ENCODE measurements at places on chromosomes 2 and 18. TPM values are rescaled to one million over a fixed set of nuclear protein-coding genes. Genes with fewer than 3 reads are reported as not detected.

DNA sequence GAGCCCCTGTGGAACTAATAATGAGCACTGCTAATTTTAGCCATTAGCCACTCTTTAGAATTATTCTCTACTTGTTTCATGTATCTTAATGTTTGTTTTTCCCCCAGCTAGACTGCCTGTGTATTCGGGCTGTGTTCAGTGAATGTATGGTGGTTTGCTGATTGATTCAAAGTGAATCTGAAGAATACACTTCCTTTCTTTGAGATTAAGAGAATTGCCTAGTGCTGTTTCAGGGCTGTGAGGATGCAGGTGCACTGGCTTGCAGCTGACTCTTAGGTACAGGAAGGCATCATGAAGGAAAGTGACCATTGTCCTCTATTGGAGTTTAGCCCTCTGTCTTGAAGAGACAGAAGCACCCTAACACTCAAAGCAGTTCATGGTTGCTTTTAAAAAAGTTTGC lies 138.7 kb downstream of the CERS6 start:
- DNase-seq: no peak

DNA sequence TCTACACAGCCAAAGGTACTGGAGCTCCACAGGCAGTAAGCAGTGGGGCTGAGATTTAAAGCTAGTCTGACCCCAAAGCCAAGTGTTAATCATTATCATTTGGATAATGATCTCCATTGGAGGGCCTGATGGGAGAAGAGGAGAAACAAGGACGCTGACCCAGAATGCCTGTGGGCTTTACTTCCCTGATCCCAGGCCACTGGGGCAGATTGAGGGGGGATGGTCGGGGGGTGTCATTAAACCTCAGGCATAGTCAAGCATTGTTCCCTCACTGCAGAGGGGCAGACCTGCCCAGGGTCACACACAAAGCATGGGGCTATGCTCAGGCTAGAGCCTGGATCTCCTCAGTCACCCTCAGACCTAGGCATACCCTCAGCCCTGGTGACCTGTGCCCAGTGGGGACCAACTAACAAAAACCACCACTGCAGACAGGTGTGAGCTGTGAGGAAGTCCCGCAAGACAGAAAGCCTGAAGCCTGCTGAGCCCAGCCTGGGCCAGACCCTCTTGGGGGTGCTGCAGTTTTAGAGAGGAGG lies 53.4 kb downstream of the SDC1 start:
- DNase-seq: no peak

- DNase-seq: no peak
These were observed 208.1 kb downstream of the NCKAP5 start for GRCh38 chr2:133360190-133360589.

DNA sequence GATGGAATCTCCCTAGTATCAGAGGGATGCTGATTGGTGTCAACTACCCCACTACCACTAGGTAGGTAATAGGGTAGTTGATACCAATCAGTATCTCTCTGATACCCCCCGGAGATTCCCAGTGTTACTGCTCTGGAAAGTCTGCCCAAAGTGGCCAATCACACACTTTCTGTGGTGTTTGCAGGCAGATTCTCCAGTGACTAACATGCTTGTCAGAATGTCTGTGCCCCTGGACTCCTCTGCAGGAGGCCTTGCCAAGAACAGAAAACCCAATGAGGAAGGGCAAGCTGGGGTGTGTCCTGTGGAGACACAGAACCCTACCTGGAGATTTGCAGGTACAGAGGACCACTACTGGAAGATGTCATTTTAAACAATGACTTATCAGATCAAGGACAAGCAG lies 135.1 kb downstream of the RIT2 start:
- DNase-seq: no peak

DNA sequence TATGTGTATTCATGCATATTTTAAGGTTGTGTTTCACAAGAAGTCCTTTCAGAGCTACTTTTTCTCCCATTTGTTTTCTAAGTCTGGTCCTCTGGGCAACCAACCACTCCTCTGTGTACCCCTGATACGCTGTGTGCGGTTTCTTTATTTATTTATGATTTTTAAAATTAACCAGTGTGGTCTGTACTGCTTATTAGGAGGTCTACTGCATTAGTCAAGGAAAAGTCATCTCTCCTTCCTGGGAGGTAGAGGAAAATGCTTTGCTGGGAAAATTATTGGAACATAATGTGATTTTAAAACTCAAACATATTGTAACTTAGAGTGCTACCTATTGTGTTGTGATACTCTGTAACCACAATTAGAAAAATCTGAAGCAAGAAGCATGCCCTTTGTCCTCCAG lies 1404.3 kb downstream of the SUCLG1 start:
- no peak for DNase-seq

Gene PLB1
- total RNA-seq: 2.4 TPM

DNA sequence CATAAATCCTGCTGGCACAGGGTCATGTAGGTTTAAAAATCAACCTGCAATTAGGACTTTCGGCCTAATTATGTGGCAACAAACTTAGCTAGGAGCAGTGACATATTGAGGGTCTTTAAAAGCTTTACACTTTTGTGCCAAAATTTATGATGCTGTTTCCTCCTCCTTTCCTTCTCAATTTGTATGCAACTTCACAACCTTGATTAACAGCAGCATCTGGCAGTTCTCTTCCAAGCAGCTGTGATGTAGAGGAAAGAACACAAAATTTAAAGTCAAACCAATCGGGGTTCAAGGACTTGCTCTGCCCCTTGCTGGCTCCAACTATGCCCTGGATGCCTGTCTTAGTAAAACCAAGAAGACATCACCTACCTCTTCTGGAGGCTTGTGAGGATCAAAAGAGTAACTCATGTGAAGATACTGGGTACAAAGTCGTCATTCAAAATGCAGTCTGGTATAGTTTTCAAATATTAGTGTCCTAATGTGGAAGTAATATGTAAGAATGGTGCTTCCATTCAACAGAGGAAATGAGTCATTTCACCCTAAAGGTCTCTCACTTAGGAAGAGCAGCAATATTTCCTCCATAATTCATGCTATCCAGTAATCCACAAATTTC lies 94.7 kb downstream of the ANKRD44 start:
- DNase-seq: no peak

Gene UPP2
- not detected for total RNA-seq

- no peak for DNase-seq
These were observed 1.7 kb downstream of the MFF start for GRCh38 chr2:227326783-227327182.

DNA sequence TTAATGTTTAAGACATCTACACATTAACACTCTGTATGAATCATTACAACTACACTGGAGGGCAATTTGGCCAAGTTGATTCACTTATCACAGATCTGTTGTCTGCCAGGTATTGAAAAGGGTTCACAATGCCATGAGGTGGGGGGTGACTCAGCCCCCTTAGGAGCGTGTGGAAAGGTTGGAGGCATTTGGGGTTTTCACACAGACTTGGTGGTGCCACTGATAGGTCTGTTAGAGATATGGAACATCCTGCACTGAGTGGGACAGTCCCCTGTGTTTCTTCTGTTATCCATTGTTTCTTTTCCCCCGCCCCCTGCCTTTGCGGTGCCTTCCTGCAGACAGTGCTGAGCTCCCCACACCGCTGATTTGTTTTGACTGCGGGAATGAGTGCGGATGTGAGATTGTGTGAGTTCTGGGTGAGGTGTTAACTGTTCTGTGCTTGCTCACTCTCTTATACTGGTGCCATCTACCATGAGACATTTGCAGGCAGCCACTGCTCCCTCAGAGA lies 9.3 kb upstream of the TSN start:
- DNase-seq: no peak

- DNase-seq: no peak
These were observed 49.6 kb downstream of the HYCC2 start for GRCh38 chr2:201021914-201022313.

DNA sequence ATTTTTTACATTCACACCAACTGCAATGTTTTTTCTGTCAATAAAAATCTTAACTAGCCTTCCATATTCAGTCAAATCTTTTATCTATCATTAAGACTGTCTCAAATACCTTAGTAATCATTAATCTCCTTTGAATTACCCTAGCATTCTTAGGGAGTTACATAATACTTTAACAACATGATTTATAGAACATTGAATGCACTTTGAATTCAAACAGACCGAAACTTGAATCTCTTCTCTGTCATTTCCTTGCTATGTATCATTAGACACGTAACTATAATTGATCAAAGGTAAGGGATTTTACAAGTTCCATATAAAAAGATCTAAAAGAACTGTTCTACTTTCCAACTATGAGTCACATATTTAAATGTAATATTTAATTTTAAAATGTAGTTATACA lies 330.9 kb downstream of the RIT2 start:
- no peak for DNase-seq

DNA sequence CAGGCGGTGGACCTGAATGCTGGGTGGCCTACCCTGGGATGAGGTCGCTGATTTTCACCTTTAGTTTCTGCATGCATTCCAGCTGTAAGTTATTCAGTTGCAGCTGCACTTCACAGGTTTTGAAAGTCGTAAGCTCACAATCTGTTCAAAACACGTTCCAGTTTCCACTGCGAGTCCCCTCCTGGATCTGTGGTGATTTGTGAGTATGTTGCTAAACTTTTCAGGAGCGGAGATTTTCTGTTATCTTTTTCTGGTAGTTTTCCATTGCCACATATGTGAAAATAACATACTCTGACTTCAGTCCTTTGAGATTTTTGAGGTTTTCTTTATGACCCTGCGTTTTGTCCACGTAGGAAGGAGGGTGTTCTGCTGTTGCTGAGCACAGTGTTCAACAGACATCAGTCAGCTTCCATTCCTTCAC lies 102.1 kb downstream of the SNTG2 start:
- DNase-seq: no peak

DNA sequence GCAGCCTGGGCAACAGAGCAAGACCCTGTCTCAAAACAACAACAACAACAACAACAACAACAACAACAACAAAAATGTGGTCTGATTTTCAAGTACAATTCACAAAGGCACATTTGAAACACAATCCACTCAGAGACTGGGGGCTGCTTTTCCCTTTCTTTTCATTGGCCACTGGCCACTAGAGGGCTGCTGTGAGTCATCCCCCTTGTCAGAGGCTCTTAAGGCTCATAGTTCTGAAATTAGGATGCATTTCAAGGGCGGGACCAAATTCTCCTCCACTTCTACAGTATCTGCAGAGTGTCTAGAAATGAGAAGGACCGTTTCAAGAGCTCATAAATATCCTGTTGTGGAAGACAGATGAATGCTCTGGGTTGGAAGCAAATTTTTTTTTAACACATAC lies 285.4 kb downstream of the NRXN1 start:
- DNase-seq: no peak

- no peak for DNase-seq
These were observed 46.0 kb downstream of the SLC66A2 start for GRCh38 chr18:79905389-79905911.

Gene LYG1
- total RNA-seq: not detected

DNA sequence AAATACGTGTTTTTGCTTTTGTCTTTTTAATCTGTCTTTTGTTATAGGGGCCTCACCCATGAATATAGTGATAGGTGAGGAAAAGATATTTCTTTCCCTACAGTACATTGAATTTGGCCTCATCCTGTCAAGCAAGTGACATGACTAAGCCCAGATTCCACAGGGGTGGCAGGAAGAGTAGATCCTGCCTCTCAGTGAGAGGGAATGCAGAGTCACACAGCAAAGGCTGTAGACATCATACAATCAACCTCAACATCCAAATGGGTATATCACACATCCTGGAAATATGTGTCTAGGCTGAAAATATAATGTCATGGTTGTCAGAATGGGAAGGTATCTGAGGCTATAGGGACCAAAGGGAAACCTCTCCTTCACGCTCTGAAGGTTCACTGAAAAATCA lies 269.6 kb downstream of the CDH20 start:
- DNase-seq: no peak

Gene OTOF
- total RNA-seq: 0.49 TPM

- DNase-seq: no peak
These were observed 23.8 kb downstream of the VWA3B start for GRCh38 chr2:98110741-98111140.

Gene TMEM200C
- total RNA-seq: not detected

Gene KLHL14
- total RNA-seq: not detected

Measured in G401 (cell line).